ENCODE measurements at places on chromosomes 16 and 17.

GRCh38 chr16:72937916-72938794 lies 109.8 kb downstream of the ZFHX3 start:
- peak overlapping the region; percentile 93 for H3K27ac ChIP-seq
- peak overlapping the region; percentile 27 for H3K4me3 ChIP-seq
- no peak for DNase-seq

DNA sequence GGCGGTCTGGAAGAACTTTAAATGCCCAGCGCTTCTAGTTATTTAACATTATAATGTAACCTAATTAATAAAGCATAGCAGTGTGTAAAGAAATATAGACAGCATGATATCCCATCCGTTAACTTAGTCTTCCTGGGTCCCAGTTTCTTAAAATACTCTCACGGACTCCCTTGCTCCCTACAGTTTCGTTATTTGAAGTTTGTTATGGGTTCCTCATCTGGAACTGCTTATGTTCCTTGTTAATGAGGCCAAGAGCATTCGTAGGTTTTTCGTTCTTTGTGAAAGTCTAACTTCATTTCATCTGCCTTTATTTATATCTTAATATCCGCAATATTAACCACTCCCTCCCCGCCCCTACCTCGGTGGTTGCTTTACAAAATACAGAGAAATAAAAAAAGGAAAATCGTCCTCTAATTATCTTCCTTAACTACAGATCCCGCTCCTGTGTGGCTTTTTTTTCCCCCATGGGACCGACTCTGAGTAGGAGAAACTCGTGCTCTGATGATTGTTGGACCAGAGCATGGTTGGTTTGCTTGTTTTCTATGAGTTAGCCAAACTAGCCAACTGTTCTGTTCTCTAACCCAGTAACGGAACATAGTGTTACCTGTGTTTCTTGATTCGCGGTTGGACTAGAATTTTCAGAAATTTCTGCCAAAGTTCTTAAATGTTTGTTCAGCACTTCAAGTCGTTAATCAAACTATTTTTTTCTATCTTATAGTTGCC lies 863 bp downstream of the ADPRM start:
- H3K4me3 ChIP-seq = peak overlapping the region; percentile 90
- peaks cover 4% of the 10 kb centered on the region for H3K4me1 ChIP-seq
- peaks cover 1% of the 10 kb centered on the region for H3K36me3 ChIP-seq
- H3K27me3 ChIP-seq = no peaks in the 10 kb centered on the region
- peak overlapping the region; percentile 63 for H3K27ac ChIP-seq
- peak; percentile 29 for DNase-seq

DNA sequence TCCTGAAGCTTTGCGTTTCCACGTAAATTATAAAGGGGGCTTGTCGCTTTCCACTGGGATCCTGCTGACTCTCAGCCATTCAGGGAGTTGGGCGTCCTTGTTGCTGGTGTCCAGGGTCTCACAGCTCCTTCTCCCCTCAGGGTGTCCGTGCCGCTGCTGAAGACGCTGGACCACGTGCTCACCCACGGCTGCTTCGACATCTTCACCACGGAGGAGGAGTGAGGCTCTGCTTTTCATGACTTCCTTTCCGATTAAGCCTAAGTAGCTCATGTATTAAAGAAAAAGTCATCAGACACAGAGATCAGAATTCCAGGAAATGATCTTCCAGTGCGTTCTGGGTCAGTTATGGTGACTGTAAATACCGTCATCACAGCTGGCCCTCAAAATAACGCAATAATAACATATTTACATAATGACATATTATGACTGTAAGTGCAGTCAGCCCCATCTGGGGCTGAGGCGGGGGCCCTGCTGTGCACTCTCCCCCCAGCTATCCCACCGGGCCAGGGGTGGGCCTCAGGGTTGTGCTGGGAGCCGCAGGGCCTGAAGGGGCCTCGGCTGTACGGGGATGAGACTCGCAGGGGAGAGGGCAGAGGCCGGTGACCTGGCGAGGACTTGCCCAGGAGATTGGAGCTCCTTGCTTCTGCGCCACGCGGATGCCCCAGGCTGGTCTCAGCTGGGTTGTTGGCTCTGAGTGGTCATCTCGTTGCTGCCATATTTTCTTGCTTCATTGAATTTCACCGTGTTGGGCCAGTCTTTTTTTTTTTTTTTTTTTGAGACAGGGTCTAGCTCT lies 92.9 kb upstream of the ZNF750 start:
- H3K36me3 ChIP-seq = peaks cover 17% of the 10 kb centered on the region
- H3K27me3 ChIP-seq = no peaks in the 10 kb centered on the region
- DNase-seq = peak; percentile 74

GRCh38 chr17:40648384-40648968 lies 858 bp upstream of the SMARCE1 start:
- H3K27ac ChIP-seq = peak overlapping the region; percentile 96
- no peaks in the 10 kb centered on the region for H3K27me3 ChIP-seq
- peaks cover 3% of the 10 kb centered on the region for H3K36me3 ChIP-seq
- no peaks in the 10 kb centered on the region for H3K4me1 ChIP-seq
- H3K4me3 ChIP-seq = peak overlapping the region; percentile 81

- no peaks in the 10 kb centered on the region for H3K4me1 ChIP-seq
- peak overlapping the region; percentile 69 for H3K4me3 ChIP-seq
- H3K27me3 ChIP-seq = no peaks in the 10 kb centered on the region
- DNase-seq = peak; percentile 15
- peaks cover 1% of the 10 kb centered on the region for H3K36me3 ChIP-seq
Observed at GRCh38 chr17:81976332-81977210, 858 bp upstream of the ASPSCR1 start.

GRCh38 chr17:71656964-71657858 lies 463.6 kb upstream of the SOX9 start:
- no peak for DNase-seq
- no peaks in the 10 kb centered on the region for H3K4me1 ChIP-seq
- no peak overlapping the region for H3K4me3 ChIP-seq
- no peaks in the 10 kb centered on the region for H3K27me3 ChIP-seq
- no peak overlapping the region for H3K27ac ChIP-seq

- H3K4me1 ChIP-seq = peaks cover 7% of the 10 kb centered on the region
- no peaks in the 10 kb centered on the region for H3K36me3 ChIP-seq
- no peak overlapping the region for H3K27ac ChIP-seq
- no peak for DNase-seq
Observed at GRCh38 chr17:35765756-35766488, 5.2 kb downstream of the C17orf50 start.

DNA sequence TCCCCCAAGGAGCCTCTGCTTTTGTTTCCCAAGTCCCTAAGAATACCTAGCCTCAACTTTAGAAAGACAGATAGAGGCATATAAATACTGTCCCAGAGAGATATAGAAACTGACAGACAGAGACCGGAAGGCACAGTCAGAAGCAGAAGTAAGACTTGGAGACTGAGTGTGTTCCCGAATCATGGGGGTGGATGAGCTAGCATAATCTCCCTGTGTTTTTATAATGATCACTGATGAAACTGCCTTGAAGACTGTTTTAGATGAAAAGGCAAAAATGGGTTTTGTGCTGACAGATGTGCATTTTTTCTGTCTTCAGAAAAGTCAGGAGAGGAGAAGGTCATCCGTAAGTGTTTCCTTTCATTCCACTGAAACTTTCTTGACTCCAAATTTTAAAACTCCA lies 8.3 kb upstream of the PSMD3 start:
- no peaks in the 10 kb centered on the region for H3K36me3 ChIP-seq
- peaks cover 19% of the 10 kb centered on the region for H3K27me3 ChIP-seq
- no peak overlapping the region for H3K4me3 ChIP-seq
- no peaks in the 10 kb centered on the region for H3K4me1 ChIP-seq

GRCh38 chr17:33049781-33050414 lies 58.3 kb downstream of the SPACA3 start:
- H3K36me3 ChIP-seq = no peaks in the 10 kb centered on the region
- no peaks in the 10 kb centered on the region for H3K4me1 ChIP-seq
- H3K27ac ChIP-seq = no peak overlapping the region
- no peaks in the 10 kb centered on the region for H3K27me3 ChIP-seq
- no peak overlapping the region for H3K4me3 ChIP-seq

DNA sequence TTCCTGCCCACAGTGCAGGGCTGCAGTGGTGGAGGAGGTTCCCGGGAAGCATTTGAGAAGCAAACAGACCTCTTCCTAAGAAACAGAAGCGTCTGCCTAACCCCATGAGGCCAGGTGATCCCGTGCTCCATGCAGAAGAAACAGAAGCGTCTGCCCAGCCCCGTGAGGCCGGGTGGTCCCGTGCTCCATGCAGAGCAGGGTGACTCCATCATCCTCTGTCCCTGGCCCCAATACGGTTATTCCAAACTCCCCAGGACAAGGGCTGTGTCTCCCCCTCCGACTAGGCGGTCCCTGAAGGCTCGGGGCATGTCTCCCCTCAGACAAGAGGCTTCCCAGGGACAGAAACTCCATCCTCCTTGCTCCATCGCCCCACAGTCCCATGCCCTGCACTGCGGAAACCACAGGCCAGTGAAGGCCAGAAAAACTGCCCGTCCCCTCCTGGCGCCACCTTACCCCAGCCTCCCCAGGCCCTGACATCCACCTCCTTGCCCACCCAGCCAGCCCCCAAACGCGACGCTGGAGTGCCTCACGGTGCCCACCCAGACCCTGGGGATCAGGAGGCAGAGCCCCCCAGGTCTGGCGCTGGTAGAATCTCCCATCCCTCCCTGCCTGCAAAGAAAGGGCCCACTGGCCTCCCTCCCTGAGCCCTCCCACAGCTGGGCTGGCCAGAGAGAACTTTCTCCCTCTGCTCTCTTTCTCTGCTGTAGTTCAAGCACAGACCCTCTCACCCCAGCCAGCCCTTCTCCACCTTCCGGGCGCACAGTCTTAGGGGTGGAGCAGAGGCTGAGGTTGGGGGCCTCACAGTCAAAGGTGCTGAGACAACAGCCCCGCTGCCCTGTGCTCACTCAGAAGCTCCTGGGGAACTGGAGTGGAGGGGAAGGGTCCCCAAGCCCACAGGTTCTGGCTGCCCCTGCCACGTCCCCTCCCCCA lies 30.6 kb upstream of the KRT17 start:
- H3K4me3 ChIP-seq = no peak overlapping the region
- H3K27ac ChIP-seq = no peak overlapping the region
- DNase-seq = no peak
- H3K27me3 ChIP-seq = no peaks in the 10 kb centered on the region

DNA sequence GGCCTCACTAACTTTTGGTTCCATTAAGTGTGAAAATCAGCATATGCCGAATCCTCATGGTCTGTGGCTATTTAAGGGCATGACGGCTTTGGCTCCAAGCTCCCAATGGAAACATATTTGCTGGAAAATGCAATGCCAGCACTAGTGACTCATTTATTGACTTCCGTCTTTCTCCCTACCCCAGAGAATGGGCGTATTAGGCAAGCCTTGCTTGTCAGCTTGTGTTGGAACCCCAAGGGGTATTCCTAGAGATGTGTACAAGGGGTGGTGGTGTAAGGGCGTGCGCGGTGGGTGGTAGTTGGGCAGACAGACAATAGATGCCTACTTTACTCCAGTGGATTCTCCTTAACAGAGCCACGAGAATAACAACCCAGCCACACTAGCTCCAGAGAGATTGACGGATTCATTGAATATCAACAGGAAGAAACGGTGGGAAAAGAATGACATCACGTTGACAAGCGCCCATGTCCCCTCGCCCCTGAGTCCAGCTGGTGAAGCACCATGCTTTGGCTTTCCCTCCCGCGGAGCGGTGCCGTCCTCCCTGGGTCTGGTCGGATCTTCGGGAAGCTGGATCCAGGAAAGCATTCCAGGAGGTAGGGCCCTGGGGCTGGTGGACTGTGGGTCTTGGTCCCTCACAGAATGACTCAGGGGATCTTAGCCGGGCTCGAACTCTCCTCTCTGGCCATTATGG lies 10.3 kb downstream of the CD300LB start:
- H3K27ac ChIP-seq = no peak overlapping the region
- H3K27me3 ChIP-seq = no peaks in the 10 kb centered on the region
- H3K4me3 ChIP-seq = no peak overlapping the region
- no peaks in the 10 kb centered on the region for H3K36me3 ChIP-seq

- no peaks in the 10 kb centered on the region for H3K36me3 ChIP-seq
- no peak for DNase-seq
- H3K4me3 ChIP-seq = no peak overlapping the region
- H3K27me3 ChIP-seq = no peaks in the 10 kb centered on the region
Observed at GRCh38 chr17:40824015-40824832, 1.8 kb upstream of the KRT10 start.

DNA sequence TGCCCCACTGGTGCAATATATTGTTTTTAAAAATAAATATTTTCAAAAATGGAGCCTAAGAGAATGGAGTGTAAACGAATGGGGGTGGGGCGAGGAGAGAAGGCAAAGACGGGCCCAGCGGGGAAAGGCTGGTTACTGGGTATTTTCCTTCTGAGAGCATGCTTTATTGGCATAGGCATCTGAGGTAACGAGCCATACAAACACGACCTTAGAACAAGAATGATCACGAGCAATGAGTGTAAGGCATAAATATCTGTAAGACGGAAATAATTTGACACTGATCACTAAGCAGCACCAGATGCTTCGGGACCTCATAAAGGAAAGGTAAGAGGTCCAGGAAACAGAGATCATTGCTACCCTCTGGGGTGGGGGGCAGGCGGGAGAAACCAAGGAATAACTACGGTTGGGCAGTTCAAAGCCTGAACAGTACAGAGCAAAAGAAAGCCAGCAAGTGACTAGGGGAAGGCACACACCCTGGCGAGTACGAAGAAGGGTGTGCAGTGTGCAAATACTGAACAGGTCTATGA lies 959 bp downstream of the SSH2 start:
- peak overlapping the region; percentile 84 for H3K27ac ChIP-seq
- peak overlapping the region; percentile 95 for H3K4me3 ChIP-seq
- H3K27me3 ChIP-seq = no peaks in the 10 kb centered on the region
- H3K36me3 ChIP-seq = no peaks in the 10 kb centered on the region

- no peak for DNase-seq
- no peaks in the 10 kb centered on the region for H3K4me1 ChIP-seq
- no peak overlapping the region for H3K4me3 ChIP-seq
- H3K27ac ChIP-seq = no peak overlapping the region
- H3K36me3 ChIP-seq = no peaks in the 10 kb centered on the region
Observed at GRCh38 chr16:85530370-85530739, 82.8 kb upstream of the GSE1 start.

- peak overlapping the region; percentile 2 for H3K27ac ChIP-seq
- H3K36me3 ChIP-seq = no peaks in the 10 kb centered on the region
- peak; percentile 94 for DNase-seq
- no peaks in the 10 kb centered on the region for H3K27me3 ChIP-seq
- H3K4me3 ChIP-seq = peak overlapping the region; percentile 1
Observed at GRCh38 chr17:41547921-41548843, 20.1 kb upstream of the KRT19 start.

DNA sequence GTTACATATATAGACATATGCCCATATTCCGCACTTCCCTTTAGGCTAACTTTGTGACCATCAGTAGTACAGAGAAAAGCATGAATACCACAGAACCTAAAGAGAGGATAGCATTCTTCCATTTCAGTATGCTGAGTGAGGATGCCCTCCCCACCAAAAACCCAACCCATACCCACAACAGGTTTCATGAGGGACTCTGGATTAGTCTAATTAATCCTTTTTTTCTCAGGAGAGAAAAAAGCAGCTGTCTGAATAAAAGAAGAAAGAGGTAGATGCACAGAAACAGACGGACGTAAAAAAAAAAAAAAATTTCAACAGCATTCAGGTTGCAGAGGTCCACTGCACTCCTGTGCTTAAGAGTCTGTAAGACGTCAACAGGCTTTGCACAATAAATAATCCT lies 6.7 kb downstream of the MMD start:
- H3K4me1 ChIP-seq = no peaks in the 10 kb centered on the region
- H3K27ac ChIP-seq = no peak overlapping the region
- H3K36me3 ChIP-seq = peaks cover 3% of the 10 kb centered on the region
- no peaks in the 10 kb centered on the region for H3K27me3 ChIP-seq
- DNase-seq = no peak
